Progenitor cell of endocrine pancreas (in vitro differentiated cells): ENCODE measurements at places on chromosomes 6 and 20. TPM values are rescaled to one million over a fixed set of nuclear protein-coding genes. Genes with fewer than 3 reads are reported as not detected.

- H3K27ac ChIP-seq: no peak overlapping the region
- DNase-seq: no peak
- H3K4me1 ChIP-seq: peaks cover 8% of the 10 kb centered on the region
- no peak overlapping the region for H3K4me3 ChIP-seq
- no peaks in the 10 kb centered on the region for H3K36me3 ChIP-seq
Observed at GRCh38 chr6:167570460-167571400, 245.8 kb downstream of the TTLL2 start.

GRCh38 chr20:40651151-40651550, 37.9 kb downstream of the MAFB start:
- H3K4me1 ChIP-seq: no peaks in the 10 kb centered on the region
- H3K27me3 ChIP-seq: peaks cover 5% of the 10 kb centered on the region
- H3K27ac ChIP-seq: no peak overlapping the region
- DNase-seq: no peak
- H3K4me3 ChIP-seq: no peak overlapping the region

- H3K4me3 ChIP-seq: no peak overlapping the region
- no peak overlapping the region for H3K27ac ChIP-seq
- H3K36me3 ChIP-seq: peaks cover 6% of the 10 kb centered on the region
- DNase-seq: no peak
- H3K4me1 ChIP-seq: peaks cover 14% of the 10 kb centered on the region
- H3K27me3 ChIP-seq: no peaks in the 10 kb centered on the region
Observed at GRCh38 chr6:148140772-148141557, 201.7 kb upstream of the SASH1 start.

TRIM40 gene
- total RNA-seq: not detected in 2 replicates
